ENCODE measurements at places on chromosomes 5 and 9.

DNA sequence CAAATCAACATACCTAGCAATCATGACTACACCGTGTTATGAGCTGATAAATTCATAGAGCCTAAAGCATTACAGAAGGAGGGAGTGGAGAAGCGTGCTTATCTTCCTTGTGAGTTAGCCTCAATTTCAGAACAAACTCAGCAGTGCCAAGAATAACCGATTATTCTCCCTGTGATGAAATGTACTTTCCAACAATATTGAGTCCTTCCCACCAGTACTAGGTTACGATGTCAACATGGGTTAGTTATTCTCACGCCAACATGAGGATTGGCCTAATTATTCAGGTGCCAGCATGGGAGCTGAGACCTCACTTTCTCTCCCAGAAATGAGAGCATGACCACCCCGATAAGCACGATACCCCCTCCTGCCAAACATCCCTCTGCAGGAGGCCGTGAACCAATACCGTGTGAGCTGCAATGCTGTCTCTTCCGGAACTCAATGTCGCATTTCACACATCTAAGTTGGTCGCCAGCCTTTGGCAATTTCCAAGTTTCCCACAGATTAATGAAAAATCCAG, 193.7 kb downstream of the ENC1 start:
- DNase-seq: no peak

DNA sequence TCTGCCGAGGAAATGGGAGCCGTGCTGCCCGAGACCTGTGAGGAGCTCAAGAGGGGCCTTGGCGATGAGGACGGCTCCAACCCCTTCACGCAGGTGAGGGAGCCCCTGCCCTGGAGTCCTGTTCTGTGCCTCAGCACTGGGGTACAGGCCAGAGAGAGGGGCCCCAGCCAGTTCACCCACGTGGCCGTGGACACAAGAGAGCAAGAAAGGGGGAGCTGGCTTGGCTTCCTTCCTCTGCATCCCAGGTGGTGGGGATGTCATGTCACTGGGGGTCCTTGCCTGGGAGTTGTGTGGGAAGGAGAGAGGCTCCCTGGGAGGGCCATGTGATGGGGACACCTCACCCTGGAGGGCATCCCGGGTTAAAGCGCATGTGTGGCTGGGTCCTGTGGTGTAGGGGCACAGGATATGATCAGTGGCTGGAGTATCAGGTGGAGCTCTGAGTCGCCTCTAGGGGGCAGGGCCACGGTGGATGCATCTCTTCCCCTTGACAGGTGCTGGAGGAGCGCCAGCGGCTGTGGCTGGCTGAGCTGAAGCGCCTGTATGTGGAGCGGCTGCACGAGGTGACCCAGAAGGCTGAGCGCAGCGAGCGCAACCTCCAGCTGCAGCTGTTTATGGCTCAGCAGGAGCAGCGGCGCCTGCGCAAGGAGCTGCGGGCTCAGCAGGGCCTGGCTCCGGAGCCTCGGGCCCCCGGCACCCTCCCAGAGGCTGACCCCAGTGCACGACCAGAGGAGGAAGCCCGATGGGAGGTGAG, 7.5 kb downstream of the N4BP3 start:
- peak; percentile 89 for DNase-seq

DNA sequence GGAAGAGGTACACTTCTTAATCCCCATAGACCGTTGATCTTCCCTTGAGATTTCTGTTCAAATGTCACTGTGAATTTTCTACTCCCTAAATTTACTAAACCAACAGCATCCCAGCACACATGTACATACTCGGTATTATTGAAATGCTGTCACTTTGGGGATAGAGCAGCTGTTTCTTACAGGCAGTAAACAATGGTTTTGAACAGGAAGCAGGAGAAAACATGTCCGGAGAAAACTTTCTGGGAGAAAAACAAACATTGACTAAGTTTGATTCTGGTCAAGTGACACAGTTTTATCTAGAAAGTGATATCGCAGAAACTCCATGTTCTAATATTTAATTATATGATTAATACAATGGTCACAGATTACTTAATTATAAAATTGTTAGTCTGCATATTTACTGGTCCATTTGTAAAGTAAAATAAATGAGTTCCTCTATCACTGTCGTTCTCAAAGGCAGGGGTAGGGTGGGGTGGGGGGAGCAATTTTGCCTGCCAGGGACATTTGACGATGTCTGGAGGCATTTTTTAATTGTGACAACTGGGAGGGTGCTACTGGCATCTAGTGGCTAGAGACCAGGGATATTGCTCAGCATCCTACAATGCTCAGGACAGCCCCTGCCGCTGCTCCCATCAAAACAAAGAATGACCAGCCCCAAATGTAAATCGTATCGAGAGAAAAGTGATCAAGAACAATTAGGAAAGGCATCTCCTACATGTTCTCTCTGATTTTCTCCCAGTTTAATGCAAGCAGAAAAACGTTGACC, 12.2 kb downstream of the TAS2R1 start:
- DNase-seq: no peak

DNA sequence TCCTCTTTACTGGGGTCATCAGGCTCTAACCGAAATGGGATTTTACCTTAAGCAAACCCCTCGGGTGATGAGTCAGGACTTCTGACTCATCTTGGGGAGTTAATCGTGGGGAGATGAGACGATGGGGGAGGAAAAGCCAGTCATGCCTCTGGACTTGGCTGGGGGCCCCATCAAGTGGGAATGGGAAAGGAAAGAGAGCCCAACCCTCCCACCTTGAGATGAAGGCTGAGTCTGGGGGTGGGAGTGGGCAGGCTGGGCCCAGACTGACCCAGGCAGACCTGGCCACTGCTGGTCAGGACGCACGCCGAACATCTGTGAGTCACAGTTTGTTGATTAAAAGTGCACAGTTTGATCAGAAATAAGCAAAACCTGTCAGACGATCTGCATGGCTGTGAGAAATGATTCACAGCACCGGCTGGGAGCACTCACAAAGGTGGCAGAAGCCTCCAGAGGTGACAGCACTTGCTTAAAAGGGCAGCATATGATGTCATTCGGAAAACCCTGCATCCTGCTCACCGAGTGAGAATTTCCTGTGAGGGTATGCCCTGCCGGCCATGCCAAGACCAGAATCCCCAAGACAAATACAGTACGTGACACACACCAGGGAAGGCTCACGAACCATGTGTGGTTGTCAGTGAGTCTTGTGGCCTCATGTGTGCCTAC, 50.0 kb upstream of the SLC25A51 start:
- DNase-seq: peak; percentile 61

DNA sequence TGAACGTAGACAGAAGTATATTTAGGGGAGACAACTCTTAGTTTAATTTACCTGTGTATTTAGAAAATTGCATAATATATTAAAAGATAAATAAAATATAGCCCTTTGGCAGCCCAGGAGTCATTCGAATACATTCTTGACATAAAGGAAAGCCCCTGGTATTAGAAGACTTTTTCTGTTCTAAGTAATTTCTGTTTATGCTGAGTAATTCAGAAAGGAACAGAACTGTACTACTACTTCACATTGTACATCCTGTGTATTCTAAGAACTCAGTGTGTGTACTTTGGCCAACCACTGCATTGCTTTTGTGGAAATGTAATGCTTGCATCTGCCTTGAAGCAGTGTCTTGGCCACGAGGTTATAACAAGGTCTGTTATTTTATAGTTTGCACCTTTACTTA, 136.4 kb downstream of the KDM4C start:
- DNase-seq: no peak
